ENCODE measurements at places on chromosomes 12 and 14.

DNA sequence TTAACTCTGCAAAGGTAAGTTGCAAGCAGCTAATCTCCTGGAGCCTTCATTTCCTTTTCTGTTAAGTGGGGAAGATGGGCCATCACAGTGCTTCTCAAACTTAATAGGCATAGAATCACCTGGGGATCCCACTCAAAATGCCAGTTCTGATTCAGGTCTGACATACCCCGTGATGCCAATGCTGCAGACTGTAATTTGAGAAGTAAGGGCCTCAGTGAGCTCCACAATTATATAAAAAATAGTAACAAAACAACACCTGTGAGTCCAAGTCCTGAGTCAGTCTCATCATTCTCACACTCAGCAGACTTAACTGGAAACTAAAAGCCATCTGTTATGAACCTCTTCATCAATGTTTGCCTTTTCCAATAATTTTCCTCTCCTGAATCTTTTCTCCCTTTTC is 10.8 kb upstream of the PSMA6 start:
- DNase-seq, result no peak

DNA sequence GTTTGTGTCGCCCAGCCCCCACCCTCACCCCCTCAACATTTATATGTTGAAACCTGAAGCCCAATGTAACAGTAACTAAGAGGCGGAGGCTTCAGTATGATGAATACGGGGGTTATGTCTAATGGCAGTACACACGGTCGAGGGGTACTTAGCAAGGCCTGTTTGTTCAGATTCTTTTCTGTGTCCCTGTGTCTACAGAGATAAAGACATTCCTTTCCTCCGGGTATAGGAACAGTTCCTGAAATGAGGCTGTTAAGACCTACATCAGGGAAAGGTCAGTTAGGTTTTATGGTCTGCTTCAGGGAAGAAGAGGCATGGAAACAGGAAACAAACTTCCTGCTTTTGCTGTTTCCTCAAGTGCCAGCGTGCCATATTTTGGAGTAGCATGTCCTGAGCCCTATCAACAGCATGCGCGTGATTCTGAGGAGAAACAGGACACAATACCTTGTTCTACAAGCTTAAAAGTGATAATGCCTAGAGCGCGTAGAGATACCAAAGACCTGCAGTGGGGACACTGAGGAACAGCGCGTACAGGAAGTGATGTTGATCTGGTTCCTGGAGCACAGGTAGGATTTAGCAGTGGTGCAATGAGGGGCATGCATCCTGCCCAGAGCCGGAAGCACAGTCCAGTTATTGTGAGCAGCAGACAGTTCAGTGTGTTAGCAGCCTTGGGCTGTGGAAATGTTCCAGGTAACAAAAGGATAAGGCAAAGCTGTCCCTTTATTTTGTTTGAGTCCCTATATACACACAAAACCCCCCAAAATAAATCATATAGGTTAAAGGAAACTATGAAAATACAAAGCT is 47.2 kb downstream of the FGD4 start:
- no peak for DNase-seq

DNA sequence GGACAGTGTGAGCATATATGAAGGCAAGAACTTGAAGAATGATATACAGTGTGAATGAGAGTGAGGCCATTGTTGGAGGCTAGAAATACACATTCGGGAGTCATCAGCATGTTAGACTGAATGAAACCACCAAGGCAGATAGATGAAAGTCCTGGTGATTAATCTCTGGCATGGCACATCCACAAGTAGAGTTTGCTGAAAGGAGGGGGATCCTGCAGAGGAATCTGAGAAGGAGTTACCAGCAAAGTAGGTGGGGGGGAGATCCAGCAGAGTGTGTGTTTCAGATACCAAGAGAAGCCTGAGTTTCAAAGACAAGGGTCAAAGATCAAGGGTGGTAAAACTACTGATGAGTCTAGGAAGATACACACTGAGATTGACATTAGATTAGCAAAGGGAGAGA is 426.7 kb upstream of the DCN start:
- no peak for DNase-seq

- no peak for DNase-seq
Measured at GRCh38 chr14:75295491-75296345, 17.1 kb downstream of the FOS start.

DNA sequence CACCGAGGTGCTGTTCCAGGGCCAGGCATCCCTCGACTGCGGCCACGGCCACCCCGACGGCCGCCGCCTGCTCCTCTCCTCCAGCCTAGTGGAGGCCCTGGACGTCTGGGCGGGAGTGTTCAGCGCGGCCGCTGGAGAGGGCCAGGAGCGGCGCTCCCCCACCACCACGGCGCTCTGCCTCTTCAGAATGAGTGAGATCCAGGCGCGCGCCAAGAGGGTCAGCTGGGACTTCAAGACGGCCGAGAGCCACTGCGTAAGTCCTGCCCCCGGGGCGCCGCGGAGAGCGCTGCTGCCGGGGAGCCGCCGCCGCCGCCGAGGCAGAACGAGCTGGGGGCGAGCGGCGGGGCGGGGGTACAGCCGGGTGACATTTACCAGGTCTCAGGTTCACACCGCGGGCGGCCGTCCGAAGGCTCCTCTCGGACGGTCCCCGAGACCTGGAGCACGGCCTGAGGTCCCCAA is 1.4 kb downstream of the PLXNC1 start:
- no peak for DNase-seq
